ENCODE measurements at places on chromosomes 16 and 17.

DNA sequence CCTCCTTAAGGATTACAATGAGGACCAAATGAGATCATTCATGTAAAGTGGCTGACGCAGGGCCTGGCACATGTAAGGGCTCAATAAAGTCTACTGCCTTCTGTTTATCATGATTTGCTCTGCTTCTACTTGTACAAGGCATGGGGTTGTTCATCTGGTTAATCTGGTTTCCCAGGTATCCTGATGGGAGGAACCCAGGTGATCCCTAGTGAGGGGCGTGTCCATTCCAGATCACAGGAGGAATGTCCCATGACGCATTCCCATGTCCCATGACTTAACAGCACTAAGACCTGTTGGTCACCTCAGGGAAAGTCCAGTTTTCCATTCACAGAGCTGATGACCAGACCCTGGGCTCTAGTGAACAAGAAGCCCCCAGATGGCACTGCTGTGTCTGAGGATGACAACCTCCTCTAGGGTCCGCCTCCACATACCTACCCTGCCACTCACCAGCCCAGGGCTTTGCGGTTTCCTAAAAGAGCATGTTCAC is 11.5 kb upstream of the TPPP3 start:
- DNase-seq = no peak

- DNase-seq = peak; percentile 51
Observed at GRCh38 chr16:29678691-29679267, at the start of gene QPRT. QPRT (plus strand) TSS chr16:29679180; CDS start chr16:29679198, 18 bp downstream.

DNA sequence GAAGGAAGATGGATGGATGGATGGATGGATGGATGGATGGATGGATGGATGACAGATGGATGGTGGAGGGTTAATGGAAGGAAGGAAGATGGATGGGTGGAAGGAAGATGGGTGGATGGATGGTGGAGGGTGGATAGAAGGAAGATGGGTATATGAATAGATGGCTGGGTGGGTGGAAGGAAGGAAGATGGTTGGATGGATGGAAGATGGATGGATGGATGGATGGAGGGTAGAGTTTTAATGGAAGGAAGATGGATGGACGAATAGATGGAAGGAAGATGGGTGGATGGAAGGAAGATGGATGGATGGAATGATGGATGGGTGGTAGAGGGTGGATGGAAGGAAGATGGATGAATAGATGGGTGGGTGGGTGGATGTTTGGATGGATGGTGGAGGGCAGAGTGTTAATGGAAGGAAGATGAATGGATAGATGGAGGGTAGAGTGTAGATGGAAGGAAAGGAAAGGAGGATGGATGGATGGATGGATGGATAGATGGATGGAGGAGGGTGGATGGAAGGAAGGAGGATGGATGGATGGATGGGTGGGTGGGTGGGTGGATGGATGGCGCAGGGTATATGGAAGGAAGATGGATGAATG is 22.1 kb downstream of the MLYCD start:
- DNase-seq = no peak

- DNase-seq = peak; percentile 36
Observed at GRCh38 chr17:32659419-32659842, 172.6 kb downstream of the CDK5R1 start.

- DNase-seq = no peak
Observed at GRCh38 chr17:4297351-4297750, 33.6 kb upstream of the ANKFY1 start.
